ENCODE measurements at places on chromosomes 7 and 10.
A peak's percentile ranks its signal among the peaks of the same experiment; 100 is the strongest.

DNA sequence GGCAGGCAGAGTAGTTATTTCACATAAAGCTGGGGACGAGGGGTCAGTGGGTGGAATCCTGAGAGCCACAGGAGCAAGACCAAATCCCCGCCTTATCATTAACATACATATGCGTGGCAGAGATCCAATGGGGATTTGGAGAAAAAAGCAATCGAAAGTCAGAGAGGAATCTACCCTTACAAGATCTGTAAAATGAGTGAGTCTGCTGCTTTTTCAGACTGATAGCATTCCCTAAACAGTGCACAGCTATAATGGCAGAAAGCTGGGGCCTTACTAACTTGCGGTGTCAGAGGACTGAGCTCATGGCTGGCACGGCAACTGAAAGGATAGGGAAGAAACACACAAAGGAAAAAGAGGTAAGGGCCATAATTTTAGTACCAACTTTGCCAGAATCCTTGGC, 25.0 kb downstream of the GPR22 start:
- DNase-seq, result no peak

GRCh38 chr10:8531116-8531515, 476.6 kb downstream of the GATA3 start:
- no peak for DNase-seq

DNA sequence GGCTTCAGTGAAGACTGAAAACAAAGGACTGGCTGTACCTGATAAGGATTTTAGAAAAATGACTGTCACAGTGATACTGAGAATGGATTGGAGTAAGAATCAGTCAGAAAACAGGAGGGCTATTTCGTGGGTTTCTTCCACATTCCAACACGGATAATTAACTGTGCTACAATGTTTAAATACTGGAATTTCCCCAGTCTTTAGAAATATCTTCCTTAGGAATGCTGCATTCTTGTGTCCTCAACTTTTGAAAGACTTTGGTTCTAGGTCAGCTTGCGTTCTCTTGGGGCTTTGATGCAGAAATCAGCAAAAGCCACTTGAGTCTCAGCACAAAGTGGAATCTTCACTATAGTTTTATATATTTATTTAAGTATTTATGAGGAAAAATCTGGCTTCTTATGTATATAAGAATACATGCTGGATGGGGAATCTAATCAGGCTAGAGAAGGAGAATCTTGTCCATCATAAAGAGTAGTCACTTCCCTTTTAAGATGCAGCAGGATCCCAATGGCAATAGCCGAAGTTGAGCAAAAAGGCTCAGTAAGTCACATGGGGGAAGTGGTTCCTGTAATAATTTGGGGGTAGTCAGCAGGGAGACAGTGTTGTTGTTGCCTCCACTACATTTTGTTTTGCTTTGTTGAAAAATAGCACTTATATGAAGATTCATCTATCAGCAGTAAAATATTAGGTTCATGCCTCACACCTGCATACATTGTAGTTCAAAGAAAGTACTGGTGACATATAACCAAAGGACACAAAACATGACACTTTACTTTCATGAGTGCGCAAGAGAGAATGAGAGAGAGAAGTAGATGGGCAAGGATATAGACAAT, 86.0 kb downstream of the CH25H start:
- DNase-seq, result no peak

DNA sequence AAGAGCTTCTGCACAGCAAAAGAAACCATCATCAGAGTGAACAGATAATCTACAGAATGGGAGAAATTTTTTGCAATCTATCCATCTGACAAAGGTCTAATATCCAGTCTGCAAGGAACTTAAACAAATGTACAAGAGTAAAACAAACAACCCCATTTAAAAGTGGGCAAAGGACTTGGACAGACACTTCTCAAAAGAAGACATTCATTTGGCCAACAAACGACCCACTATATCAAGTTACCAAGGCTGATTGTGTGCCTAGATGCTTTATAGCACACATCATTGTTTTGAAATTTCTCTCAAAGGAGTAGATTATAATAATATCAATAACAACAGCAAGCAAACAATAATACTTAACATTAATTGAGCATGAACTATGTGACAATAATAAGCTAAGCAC, 117.1 kb downstream of the TFPI2 start:
- no peak for DNase-seq

GRCh38 chr7:130369110-130369711, 11.1 kb upstream of the CPA1 start:
- no peak for DNase-seq

GRCh38 chr10:106338486-106338885, 826.0 kb downstream of the SORCS1 start:
- no peak for DNase-seq

DNA sequence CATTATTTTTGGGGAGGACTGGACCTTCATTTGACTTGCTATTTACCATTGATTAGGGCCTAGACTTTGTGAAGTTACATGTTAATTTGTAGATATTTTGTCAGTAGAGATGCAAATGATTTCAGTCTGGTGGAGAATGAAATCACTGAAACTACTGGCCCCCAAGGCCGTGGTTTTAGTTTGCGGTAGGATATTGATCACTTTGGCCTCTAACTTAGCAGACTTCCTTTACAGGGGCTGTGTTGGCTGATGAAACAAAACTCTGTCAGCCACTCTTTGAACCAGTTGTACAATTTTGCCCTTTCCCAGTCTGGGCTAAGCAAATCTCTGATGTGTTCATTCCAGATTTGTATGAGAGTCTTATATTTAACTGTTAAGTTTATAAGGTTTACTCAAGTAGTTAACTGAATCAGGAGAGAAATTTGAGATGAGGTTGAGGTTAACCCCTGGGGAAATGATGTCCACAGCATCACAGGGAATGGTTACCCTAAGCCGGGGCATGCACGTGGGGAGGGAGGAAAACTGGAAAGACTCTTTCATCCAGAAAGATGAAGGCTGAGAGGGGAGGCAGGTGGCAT, 105.7 kb upstream of the INSIG1 start:
- no peak for DNase-seq

DNA sequence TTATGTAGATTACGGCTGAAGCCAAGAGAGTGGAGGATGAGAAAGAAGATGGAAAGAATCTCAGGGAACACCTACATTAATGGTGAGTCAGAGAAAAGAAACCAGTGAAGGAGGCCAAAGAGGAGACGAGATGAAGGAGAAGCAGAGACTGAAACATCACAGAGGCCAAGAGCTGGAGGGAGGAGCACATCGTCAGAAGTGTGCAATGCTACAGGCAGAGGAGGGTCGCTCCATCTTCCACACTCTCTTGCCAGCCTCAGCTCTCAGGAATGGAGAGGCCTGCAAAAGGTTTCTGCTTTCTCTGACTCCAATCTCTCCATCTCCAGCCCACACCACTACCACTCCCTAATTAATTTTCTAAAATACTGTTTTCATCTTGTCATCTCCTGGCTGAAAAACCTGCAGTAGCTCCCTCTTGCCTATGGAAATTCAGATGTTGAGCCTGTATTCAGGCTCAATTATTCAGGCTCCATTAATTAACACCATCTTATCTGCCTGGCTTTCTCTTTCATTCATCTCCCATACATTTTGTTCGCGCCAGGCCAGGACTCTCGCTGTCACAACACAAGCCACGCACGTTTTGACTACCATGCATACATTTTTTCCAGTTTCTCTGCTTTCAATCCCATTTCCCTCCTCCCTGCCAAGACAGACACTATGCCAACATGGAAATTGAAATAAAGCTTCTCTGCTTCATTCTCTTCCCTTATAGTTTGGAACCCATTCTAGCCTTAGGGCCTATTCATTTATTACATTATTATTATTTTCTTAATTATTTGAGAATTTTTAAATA, 165.8 kb downstream of the INHBA start:
- DNase-seq, result peak; percentile 51

GRCh38 chr7:14432924-14433323, 443.5 kb upstream of the ETV1 start:
- DNase-seq, result no peak

DNA sequence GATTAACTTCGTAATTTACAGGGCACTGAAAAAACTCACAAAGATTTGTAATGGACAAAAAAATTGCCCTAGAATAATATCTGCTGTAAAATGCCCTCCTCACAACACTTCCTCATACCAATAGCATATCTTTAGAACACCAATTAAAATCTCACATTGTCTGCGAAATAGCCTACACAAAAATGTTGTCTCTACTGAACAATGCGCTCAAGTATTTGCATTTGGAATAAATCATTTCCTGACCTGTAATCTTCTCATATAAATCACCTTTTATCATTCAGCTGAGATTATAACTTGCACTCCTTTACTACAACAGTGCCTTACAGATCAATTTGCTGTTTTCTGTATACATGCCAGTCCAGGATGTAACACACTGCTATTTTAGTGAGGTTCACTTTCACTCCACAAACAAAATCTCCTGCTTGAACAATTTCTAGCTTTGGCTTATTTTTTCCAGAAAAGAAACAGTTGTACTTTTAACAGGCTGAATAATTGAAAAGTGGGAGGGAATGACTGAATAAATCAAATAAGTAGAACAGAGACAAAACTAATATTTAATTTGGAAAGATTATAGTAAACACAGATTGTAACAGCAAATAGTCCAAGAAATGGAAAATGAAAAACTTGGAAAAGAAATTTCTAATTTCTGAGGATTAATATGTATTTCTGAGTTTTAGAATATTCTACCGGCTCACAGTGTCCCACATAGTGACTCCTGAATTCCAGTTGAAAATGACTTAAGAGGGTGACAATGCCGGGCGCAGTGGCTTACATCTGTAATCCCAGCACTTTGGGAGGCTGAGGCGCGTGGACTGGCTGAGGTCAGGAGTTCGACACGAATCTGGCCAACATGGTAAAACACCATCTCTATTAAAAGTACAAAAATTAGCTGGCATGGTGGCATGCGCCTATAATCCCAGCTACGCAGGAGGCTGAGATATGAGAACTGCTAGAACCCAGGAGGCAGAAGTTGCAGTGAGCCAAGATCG, 30.6 kb downstream of the JMJD1C start:
- DNase-seq, result no peak

- no peak for DNase-seq
Measured at GRCh38 chr7:24917510-24918239, 62.3 kb downstream of the OSBPL3 start.

- DNase-seq, result no peak
Measured at GRCh38 chr7:105017657-105018365, 3.8 kb downstream of the KMT2E start.

GRCh38 chr10:1658658-1659057, 78.7 kb downstream of the ADARB2 start:
- DNase-seq, result no peak

DNA sequence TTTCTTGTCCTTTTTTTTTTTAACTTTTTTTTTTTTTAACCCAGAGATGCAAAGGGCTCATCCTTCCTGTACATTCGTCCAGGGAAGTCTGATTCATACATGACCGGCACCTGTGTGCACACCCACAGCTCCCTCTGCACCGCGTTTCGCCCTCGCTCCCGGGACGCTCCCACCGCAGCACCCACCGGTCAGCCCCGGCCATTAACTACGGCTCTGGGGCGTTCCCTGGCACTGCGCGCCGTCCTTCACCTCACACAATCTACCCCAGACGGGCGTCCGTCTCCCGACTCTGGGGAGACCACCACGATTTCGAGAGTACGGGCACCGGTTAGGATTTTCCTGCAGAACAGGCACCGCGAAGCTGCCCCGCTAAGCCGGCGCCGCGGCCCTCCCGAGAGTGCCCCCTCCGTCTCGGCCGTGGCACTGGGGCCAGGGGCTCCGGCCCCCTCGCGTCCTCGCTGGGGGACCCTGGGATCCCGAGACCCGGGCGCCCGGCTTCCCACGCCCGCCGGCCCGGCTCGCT, 452 bp downstream of the ATE1 start:
- DNase-seq, result peak; percentile 70

DNA sequence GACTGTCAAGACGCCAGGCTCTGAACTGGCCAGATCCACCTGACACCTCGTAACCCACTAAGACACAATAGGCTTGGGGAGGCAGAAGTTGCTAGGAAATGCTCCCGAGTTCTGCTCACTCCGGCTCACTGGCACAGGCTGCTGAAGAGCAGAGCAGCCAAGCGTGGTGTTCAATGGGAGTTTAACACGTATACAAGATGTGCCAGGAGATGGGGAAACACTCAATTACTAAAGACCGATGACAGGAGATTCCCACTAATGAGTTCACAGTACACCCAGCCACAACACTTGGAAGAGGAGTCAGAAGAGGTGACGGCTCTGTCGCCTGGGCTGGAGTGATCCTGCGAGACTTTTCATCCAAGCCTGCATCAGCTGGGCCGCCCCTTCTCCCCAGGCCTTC, 303.4 kb downstream of the GFRA1 start:
- DNase-seq, result no peak

GRCh38 chr7:80563561-80564327, 51.9 kb upstream of the GNAT3 start:
- DNase-seq, result no peak

GRCh38 chr7:1432411-1433082, 26.7 kb downstream of the MICALL2 start:
- no peak for DNase-seq

- no peak for DNase-seq
Measured at GRCh38 chr10:87775766-87776165, 42.3 kb downstream of the ATAD1 start.

- DNase-seq, result no peak
Measured at GRCh38 chr7:140039896-140040295, 22.9 kb downstream of the PARP12 start.

- DNase-seq, result no peak
Measured at GRCh38 chr10:83691791-83692596, 447.3 kb upstream of the GHITM start.

GRCh38 chr10:13183625-13184024, 22.3 kb downstream of the MCM10 start:
- no peak for DNase-seq

GRCh38 chr7:130151591-130152492, 53.4 kb downstream of the TMEM209 start:
- DNase-seq, result no peak

DNA sequence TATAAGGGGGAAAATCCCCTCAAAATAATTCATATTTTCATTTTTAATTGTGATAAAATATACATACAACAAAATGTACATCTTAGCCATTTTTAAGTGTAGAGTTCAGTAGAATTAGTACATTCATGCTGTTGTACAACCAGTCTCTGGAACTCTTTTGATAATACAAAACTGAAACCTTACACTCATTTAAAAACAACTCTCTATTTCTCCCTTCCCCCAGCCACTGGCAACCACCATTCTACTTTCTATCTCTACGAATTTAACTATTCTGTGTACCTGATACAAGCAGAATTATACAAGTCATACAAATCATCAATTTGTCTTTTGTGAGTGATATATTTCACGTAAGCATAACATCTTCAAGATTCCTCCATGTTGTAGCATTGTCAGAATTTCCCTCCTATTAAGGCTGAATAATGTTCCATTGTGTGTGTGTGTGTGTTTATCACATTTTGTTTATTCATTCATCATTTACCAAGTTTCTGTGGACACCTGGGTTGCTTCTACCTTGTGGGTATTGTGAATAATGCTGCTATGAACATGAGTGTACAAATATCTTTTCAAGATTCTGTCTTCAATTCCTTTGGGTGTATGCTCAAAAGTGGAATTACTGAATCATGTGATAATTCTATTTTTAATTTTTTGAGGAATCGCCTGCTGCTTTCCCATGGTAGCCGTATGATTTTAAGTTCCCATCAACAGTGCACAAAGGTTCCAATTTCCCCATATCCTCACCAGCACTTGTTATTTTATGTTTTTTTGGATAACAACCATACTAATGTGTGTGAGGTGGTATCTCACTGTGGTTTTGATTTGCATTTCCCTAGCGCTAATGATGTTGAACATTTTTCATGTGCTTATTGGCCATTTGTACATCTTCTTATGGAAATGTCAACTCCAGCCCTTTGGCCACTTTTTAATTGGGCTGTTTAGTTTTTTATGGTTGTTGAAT, 4.7 kb upstream of the EBLN1 start:
- DNase-seq, result no peak

GRCh38 chr7:33831389-33832141, 73.8 kb upstream of the BMPER start:
- no peak for DNase-seq

- DNase-seq, result no peak
Measured at GRCh38 chr10:124696446-124697392, 47.5 kb downstream of the FAM53B start.

All from left hindlimb (tissue), 1 donor.